Activated CD4-positive, alpha-beta T cell treated with anti-CD3 and anti-CD28 coated beads, Interleukin-2, amount 50 U/mL, for 4 hours (primary cell): ENCODE measurements at places on chromosomes 13 and 19.

DNA sequence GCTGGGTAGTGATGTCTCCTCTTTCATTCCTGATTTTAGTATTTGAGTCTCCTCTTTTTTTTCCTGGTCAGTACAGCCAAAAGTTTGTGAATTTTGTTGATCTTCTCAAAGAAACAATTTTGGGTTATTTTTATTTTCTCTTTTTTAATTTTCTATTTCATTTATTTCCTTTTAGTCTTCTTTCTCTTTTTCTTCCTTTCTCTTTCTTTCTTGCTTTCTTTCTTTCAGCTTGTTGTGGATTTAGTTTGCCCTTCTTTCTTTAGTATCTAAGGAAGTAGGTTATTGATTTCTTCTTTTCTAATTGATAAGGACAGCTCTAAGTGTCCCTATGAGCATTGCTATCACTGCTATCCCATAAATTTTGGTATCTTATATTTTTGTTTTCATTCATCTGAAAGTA is 13.8 kb downstream of the IPO5 start:
- no peak for DNase-seq

- no peak for DNase-seq
Observed at GRCh38 chr13:61685682-61686012, 270.0 kb upstream of the PCDH20 start.

DNA sequence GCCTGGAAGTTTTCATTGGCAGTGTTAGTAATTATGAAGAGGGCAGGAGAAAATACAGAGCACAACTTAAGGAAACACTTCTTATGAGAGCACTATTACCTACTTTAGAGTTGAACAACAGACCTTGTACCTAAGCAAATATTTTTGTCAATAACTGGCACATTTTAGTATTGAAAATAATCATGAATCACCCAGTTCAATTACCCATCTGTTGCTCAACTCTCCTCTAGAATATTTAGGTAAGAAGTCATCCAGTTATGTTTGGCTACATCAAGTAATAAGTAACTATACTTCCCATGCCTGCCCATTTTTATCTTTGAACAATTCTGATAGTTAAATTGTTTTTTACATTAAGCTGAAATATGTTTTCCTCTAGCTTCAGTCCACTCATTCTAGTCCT is 893.4 kb downstream of the DIAPH3 start:
- DNase-seq = no peak

DNA sequence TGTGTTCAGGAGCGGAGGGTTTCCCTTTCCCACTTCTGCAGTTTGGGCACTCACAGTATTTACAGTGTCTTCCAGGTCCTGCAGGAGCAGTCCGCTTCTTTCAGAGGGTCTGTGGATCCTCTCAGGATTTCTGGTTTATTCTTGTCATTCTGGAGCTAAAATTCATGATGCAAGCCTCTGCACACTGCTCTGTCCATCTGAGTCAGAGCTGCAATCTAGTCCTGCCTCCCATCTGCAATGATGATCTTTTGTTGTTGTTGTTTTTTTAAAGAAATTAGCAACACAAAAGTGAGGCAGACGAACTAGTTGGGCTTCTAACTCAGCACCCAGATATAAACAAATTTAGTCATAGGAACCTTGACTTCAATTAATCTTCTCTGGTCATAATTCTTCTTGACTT is 86.5 kb downstream of the DLEU7 start:
- DNase-seq = no peak

DNA sequence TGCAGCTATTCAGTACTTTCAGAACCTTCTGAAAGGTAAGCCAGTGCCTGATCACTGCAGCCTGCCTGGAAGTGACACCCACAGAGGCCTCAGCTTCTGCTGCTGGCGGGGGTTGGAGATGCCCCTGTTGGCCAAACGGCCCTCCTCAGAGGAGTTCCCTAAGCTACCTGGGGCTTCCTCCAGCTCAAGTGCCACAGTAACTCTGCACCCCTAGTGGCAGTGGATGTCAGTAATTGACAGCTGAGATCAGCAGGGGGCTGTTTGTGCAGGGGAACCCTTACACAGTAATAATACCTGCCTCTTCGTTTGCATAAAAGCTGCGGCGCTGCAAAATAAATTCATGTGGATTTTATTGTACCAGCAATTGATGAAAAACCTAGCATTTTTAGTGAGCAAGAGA is 28.9 kb downstream of the TDRD12 start:
- DNase-seq = no peak

GRCh38 chr13:32423592-32423991 is 4.3 kb downstream of the N4BP2L1 start:
- no peak for DNase-seq
